Lower leg skin (tissue), 4 donors: ENCODE measurements at places on chromosomes 5 and 9. TPM values are rescaled to one million over a fixed set of nuclear protein-coding genes. Genes with fewer than 3 reads are reported as not detected.

DNA sequence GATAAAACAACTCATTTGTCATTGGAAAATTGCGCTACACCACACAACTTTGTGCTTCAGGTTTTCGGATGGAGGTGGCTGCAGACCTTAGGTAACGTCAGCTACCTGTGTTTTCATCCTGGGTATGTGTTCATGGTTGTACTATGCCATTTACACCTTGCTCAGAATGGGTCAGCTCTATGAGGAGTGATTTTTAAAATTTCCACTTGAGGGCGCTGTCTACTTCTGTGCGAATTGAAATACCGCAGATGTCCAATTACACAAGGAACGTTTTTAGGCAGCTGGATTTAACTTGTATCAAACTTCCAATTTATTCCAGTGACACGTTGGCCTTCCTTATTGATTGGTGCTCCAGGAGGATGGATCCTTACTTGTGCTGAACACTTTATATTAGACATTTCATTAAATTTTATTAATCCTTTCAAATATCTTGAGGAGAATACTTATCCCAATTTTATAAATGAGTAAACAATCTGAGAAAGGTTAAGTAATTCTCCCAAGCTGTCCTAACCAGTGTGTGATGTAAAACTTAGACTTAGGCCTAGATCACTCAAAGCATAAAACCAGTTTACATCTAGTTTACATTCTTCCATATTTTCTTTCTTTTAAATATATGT is 23.4 kb downstream of the DMRTA1 start:
- no peak for DNase-seq

- no peak for DNase-seq
Measured at GRCh38 chr5:72379936-72380335, 59.8 kb downstream of the PTCD2 start.

GRCh38 chr5:141841378-141842180 is 36.6 kb downstream of the PCDH1 start:
- no peak for DNase-seq

DNA sequence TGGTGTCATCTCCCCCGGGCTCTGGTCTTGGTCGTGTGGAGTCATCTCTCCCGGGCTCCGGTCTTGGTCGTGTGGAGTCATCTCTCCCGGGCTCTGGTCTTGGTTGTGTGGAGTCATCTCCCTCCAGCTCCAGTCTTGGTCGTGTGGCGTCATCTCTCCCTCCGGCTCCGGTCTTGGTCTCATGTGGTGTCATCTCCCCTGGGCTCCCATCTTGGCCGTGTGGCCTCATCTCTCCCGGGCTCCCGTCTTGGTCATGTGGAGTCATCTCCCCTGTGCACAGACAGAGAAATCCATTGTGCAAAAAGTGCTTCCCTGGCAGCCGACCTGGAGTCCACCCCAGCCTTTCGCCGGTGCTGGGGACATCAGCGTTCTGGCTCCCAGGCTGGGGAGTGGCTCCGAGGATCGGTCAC is 91.1 kb upstream of the CACNA1B start:
- DNase-seq: no peak

GRCh38 chr9:126058011-126058531 is 268.6 kb upstream of the MVB12B start:
- no peak for DNase-seq

DNA sequence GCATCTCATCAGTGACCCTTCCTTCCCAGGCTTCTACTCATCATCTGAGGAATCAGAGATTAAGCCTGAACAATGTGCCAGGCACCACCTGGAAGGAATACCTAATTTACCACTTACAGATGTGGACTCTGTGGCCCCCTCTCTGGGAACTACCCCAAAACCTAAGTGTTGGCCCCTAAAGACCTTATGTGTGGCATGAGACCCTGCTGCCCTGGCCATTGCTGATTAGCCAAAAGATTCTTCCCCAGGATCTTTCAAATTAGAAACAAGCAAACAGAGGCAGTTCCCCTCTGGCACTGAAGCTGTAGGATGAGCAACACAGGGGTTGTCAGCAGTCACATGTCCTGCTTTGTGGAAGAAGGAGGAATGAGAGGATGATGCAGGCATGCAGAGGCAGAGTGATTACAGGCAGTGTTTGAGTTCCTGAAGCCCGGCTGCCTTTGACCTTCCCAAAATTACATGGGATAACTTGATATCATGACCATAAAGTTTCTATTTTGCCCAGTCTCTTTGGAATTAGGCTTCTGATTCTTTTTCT is 10.6 kb downstream of the SPINK4 start:
- DNase-seq: no peak

Gene TMEM215
- total RNA-seq: not detected

Gene NELFB
- total RNA-seq: 51.7 TPM

Gene RHOBTB3
- total RNA-seq: 16.7 TPM

Gene PRRT1B
- total RNA-seq: not detected

Gene SPACA9
- total RNA-seq: 14.3 TPM

Gene MEIKIN
- not detected for total RNA-seq
